ENCODE measurements at places on chromosomes 16 and 17.
A peak's percentile ranks its signal among the peaks of the same experiment; 100 is the strongest.

DNA sequence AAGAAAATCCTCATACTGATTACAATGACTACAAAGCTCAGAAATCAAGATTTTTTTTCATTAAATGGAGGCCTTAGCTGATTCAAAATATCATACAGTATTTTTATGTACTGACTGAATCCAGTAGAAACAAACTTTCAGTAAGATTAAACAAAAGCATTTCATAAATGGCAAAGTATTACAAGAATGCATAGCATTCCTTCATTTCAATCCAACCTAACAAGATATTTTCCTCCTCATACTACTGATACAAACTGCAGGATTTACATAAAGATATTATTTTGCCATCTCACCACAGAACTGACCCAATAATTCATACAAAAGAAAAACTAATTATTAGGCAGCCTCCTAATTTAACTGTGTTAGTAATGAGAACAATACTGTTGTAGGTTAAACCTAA lies 6.2 kb upstream of the KANSL1 start:
- no peak for ATAC-seq

GRCh38 chr16:10219742-10220141 lies 37.5 kb upstream of the GRIN2A start:
- no peak for ATAC-seq

DNA sequence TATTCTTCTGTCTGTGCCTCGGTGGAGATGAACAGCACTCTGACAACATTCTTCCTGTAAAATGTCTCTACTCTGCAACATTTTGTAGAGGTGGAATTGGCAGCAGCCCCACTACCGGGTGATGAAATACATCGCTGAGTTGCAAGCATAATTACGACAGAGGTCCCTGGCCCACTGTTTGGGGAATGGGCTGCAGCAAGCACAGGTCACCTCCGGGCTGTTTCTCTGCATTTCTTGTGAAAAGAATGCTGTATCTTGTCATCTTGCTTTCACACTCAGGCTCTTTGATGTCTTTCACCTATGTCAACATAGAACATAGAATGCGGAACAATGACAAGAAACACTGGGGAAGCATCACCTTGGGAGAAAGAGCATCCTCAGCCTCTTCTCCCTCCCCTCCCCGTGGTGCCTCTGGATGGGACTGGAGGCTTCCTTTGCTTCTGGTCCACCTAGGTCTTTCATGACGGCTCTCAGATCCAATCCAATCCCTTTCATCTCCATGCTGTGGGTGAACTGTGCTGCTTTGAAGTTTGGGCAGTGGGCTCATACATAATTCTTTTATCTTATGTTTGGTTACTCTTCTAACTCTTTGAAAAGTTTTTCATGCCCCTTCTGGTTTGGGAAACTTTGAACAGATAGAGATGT lies 265.0 kb downstream of the PHKB start:
- no peak for ATAC-seq

DNA sequence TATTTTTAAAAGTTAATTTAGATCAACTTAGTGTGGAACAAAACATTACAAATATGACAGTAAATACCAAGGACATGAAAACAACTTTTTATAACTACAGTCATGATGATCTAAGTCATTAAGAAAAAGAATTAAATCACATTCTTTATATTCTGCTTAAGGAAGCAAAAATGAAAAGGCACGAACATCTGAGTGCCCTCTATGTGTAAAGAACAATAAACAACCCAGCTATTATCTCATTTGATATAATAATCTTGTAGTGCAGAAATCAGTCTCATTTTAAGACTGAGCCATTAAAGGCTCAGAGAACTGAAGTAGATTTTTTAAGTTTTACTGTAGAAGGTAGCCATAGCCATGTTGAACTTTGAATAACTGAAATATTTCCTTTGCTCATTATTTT lies 13.4 kb downstream of the MYO1D start:
- no peak for ATAC-seq

DNA sequence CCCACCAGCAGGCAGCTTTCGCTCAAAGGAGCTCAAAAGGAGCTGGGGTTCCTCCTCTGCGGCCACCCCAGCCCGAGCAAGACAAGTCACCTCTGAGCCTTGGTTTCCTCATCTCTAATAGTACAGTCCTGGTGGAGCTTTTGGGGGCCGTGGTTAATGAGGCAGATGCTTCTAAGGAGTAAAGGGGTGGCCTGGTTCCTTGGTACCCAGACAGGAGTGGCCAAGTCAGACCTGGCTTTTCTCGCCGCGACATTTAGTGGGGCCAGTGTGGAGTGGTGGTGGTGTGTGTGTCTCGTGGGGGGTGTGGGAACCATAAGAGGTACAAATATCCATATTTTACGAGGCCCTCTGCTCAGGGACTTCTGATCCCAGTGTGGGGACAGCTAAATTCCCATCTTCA lies 6.7 kb downstream of the FOXF1 start:
- no peak for ATAC-seq

GRCh38 chr17:2262135-2262587 lies 41.4 kb downstream of the SMG6 start:
- ATAC-seq, result no peak

GRCh38 chr16:81695321-81696165 lies 83.5 kb upstream of the PLCG2 start:
- ATAC-seq, result no peak

DNA sequence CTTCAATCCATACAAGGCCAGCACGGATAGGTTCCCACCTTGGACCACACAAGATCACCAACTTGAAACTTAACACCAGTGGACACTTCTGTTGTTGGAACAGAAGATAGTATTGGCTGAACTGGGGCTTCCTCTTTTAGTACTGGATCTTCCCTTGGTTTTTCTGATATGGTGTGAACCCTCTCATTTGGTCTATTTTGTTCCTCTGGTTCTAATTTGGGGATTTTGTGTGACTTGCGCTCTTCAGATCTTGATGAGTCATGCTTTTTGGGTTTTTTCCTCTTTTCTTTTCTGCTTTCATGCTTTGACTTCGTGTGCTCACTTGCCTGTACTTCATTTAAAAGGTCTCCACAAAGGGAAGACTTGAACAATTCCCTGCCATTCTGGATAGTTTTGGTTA lies 39.0 kb downstream of the SOST start:
- ATAC-seq, result peak; percentile 34
